ENCODE measurements at places on chromosomes 3 and 15.

GRCh38 chr3:167305340-167305890 is 74.7 kb downstream of the ZBBX start:
- DNase-seq: no peak

DNA sequence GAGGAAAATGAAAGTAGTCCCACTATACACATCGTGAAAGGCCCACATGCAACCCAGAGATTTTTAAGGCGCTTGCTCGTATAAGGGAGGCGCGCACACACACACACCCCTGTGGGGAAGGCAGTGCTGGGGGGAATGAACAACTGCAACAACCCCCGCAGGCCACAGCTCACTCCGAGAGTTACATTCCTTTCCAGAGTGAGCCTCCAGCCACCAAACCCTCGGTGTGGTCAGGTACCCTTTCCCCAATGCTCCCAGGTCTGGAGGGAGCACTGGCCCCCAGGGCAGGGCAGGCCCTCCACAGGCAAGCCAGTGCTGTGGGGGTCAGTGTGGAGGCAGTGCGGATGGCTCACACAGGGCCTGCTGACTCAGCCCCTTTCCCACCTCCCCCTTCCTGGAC is 115.6 kb downstream of the OCA2 start:
- DNase-seq: no peak

DNA sequence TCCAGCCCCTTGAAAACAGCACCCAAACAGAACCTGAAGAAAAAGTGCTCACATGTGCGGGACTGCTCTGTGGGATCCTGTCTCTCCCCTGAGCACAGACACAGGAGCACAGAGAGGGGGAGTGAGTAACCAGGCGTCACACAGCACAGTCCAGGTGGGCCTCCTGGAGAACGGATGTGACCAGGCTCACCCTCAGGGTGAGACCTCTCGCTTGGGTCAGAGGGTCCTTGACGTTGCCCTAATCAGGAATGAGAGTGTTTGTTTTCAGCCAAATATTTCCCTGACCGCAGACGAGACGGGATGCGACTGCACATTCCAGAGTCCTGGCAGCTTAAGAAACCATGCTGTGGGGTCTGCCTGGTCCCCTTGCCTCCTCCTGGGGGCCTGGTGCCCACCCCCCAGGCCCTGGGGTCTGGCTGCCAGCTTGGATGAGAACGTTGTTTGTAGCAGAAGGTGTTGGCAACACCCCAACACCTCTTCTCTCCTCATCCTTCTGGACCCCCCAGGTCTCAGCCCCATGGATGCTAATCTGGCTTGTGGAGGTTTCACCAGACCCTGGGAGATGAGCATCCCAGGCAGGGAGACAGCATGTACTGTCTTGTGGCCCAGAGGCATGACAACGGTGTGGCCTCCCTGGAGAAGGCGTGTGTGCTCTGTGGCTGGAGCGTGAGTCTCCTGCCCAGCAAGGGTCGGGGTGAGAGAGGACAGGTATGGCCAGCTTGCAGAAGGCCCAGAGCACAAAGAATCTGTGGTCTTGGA is 42.1 kb upstream of the SLC6A6 start:
- no peak for DNase-seq

DNA sequence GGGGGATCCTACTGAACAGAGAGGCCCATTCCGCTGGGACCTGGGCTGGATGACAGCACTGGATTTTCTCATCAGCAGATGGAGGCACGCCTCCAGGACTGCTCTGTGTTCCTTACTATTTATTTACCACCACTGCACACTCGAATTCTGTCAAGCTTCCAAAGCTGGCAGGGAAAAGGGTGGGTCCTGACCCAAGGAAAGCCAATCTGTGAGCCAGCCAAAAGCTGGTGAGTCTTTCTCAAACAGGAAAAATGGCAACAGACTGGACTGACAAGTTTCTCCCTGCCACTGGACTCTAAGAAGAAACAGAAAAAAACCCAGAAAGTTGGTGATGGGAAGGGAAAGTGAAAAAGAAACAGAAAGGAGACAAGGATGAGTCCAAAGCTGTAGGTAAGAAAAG is 37.8 kb downstream of the CD47 start:
- no peak for DNase-seq

DNA sequence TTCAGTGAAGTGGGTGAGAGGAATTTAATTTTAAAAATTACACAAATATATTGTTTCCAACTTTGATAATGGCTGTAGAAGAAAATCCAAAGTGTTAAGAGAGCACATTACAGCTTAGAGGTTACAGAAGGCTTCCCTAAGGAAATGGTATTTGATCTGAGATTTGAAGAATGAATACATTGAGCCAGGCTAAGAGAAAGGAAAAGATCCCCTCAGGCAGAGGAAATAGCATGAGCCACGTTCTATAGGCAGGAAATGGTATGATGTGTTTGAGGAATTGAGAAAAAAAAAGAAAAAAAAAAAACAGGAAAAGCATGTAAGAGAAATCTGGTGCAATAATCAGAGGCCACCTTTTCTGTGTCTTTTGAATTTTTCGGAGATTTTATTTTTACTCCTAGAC is 48.6 kb downstream of the UNC13C start:
- no peak for DNase-seq

DNA sequence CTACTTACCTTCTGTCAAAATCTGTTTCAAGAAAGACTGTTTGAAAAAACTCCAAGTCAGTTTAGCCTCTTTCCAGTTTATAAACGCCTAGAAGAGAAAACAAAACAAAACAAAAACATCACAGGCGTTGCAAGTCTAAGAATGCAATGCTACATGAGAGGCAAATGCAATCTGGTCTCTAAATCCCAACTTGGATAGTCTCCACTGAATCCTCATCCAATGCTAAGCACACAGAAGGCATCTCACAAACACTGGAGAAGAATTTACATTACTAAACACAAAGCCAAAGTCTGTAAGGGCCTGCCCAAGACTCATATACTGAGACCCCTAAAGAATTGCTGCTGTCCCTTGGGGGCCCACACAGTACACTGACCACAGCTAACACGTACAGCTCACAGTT is 18.4 kb downstream of the RFT1 start:
- DNase-seq: no peak

- no peak for DNase-seq
These were observed 475.6 kb upstream of the PROK2 start for GRCh38 chr3:72260588-72260910.

Measured in SK-N-SH (cell line).